Activated T-cell treated with anti-CD3 and anti-CD28 coated beads for 48 hours (primary cell): ENCODE measurements at places on chromosomes 11 and 22.

DNA sequence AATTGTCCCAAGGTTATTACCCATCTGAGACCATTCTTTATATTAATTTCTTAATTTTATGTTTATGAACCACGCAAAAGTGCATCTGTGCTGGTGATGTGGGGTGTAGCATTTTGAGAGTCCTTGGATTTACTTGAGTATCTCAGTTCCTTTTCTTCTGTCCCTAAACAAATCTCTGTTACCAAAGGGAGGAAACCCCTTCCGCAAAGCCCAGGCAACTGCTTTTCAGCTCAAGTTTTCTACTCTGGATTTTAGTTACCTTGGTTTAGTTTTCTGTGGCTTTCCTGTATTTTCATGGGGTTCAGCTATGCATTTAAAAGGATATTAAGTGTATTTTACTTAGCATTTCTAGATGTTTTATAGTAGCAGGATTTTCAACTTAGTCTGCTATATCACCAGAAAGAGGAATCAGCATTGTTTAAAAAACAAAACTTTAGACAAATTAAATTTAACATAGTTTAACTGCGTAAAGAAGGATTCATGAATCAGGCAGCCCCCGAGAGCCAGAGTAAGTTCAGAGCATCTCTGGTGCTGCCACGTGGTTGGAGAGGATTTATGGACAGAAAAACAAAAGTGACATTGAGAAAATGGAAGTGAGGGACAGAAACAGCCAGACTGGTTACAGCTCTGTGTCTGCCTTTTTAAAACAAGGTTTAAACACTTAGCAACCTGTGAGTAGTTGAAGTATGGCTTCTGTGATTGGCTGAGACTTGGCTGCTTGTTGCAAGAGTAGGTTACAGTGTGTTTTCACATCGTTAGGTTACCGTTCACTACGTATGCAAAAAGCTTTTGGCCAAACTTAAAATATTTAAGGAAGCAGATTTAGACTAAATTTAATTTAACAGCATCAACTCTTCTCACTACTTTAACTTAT lies 9.6 kb downstream of the ADM start:
- DNase-seq, result no peak

GRCh38 chr11:64334764-64335735 lies 5.0 kb upstream of the CCDC88B start:
- DNase-seq, result peak; percentile 62

DNA sequence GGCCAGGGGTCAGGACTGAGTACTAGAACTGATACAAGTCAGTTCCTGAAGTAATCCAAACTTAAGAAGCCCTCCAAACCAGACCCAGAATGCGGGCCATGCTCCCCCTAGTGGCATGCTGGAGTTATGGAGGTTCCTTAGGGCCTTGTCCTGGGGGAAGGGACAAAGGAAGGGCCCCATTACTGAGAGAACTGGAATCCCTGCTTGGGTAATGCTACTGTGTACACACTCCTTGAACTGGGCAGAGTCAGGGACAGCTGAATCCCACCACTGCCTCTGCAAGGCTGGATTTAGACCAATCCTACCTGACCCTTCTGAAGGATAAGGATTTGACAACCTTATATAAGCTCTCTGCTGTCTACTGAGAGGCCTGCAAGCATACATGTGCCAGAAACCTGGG lies 97.3 kb upstream of the AKIP1 start:
- peak; percentile 53 for DNase-seq

DNA sequence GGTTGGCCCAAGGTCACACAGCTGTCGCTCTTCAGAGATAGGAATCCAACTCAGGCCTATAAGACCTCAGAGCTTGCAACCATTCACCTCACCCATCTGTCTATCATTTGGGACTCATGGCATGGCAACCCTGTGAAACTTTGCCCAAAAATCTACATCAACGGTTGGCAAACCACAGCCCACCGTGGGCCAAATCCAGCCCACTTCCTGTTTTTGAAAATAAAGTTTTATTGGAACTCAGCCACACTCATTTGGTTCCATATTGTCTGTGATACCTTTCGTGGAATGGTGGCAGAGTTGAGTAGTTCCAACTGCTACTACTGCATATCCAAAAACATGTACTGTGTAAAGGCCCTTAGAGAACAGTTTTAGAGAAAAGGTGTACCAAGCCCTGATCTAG lies 307.8 kb downstream of the MN1 start:
- no peak for DNase-seq

GRCh38 chr11:69852056-69852455 lies 32.8 kb upstream of the FGF3 start:
- DNase-seq, result no peak

GRCh38 chr11:131354251-131354701 lies 16.1 kb upstream of the NTM start:
- no peak for DNase-seq

- no peak for DNase-seq
Measured at GRCh38 chr11:33638608-33639007, 62.0 kb downstream of the C11orf91 start.

- no peak for DNase-seq
Measured at GRCh38 chr11:86174101-86175046, 70.2 kb upstream of the EED start.

- no peak for DNase-seq
Measured at GRCh38 chr22:22400964-22401363, 107.6 kb downstream of the ZNF280B start.

DNA sequence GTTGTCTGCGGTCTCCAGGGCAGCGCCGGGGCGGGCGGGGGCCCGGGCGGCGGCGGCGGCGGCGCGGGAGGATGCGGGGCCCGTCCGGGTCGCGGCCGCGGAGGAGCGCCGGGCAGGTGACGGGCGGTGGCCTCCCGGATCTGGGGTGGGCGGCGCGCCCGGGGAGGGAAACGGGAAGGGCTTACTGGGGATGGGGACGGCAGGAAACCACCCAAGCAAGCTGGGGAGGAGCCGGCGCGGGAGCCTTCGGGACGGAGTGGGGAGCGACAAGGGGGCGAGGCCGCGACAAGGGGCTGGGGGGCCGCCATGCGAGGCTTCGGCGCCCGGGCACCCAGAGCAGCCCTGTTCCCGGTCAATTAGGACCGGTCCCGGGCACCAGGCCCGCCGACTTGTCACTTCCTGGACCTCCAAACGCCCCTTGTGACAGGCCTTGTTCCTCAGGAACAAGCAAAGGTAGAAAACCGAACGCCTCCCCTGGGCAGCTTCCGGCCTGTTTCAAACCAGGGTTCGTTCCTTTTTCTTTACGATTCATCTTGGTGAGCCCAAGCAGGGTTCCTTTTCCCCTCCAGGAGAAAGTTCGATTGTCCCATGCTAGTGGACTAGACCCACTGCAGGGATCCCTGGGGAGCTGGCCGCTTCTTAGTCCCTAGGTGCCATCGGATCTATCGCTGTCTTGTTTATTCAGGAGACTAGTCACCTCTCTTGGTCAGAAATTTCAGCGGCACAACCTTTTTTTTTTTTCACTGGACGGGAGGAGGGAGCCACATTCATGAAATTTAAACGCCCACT lies 492 bp downstream of the JHY start:
- peak; percentile 44 for DNase-seq

- DNase-seq, result no peak
Measured at GRCh38 chr11:61603667-61604066, 22.8 kb upstream of the SYT7 start.

DNA sequence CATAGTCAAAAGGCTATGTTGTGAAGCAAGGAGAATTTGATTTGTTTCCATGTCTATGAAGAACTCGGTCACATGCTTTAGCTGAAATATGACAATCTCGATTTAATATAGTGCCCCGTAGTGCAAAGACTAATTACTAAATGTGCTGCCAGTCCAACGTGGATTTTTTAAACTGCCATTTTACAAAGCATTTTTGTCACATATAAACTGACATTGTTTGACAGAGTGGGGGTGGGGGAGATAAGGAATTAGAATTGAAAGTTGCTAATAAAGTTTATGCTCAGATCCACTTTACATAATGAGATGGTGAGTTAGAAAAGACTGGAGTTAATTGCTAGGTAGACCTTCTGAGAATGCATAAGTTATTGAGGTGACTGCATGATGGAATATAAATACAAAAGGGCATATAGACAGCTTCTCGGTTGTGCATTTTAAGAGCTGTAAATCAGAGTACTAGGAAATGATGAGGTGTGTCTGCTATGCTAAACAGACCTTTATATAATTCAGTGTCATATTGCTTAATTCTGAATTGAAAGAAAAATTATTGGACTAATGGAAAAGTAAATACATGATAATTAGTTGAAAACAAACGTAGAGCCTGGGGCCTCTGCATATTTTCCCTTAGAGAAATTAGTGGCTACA lies 158.9 kb upstream of the MTNR1B start:
- no peak for DNase-seq

GRCh38 chr22:24875862-24876506 lies 70.0 kb downstream of the SGSM1 start:
- no peak for DNase-seq

DNA sequence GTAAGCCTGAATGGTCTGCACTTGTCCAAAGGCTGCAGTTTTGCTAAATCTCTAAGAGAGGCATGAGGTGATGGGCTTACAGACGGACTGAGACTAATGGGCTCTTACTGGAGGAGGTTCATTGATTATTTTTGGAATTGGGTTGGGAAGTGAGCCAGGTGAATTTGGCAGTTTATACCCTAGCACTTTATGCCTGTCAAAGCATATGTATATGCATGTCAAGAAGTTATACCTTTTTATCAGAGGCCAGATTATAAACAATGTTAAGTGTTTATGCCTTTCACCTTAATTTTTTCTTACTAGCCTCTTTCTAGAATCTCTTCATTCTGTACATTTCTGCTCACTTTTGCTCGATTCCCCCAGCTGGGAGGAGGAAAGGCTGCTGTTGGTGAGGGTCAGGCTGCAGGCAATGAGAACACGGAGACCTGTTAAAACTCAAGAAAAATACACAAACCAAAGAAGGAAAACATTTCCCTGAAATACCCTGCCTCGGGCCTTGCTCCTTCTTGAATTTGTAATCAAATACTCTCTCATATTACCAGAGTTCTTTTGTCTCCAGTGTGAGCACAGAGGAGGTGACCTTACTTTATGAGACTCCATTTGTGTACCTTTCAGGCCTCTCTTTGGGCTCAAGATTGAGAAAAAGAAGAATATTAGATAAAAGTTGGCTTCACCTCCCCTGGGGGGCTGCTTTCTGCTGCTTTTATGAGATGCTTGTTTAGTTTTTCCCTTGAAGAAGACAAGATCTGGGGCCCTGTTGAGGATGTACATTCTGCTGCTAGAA lies 19.6 kb downstream of the NAT10 start:
- no peak for DNase-seq

GRCh38 chr11:5204787-5205186 lies 4.3 kb upstream of the OR51V1 start:
- DNase-seq, result no peak

DNA sequence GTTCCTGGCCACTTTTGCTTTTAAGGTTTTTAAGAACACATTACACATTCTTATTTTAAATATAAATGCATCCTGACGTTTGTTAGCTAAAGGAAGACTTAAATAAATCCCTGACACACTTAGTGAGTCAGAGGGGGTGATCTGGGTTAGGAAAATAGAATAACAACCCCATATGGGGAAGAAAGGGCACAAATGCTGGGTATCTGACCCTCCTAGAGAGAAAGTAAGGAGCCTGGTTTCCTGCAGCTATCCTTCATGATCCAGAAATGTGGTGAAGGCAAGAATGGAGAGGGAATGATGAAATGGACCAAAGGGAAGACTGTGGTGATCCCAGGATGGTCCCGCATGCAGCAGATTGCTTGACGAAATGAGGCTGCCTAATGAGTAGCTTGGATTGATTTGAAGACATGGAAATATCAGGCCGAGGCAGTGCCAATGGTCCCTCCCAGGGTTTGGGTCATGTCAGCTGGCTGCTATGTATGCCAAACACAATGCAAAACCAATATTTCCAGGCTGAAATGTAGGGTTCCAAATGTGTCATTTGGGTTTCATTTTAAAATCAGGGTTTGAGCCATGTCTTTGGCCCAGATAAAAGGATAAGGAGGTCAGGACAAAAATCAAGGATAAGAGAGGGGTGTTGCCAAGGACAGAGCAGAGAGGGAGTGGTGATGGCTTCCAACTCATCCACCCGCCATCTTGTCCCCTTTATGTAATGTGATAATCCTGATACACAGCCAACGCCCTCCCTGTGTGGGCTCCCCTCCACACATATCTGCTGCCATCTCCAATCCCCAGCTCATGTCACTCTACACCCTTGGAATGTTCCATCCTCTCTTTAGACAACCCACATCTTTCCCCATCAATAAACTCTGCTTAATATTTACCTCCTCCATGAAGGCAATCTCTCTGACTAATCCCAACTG lies 135.1 kb upstream of the PITPNB start:
- no peak for DNase-seq

GRCh38 chr11:118007040-118007439 lies 20.8 kb downstream of the IL10RA start:
- no peak for DNase-seq

GRCh38 chr22:17343766-17344165 lies 25.5 kb upstream of the CECR2 start:
- no peak for DNase-seq

DNA sequence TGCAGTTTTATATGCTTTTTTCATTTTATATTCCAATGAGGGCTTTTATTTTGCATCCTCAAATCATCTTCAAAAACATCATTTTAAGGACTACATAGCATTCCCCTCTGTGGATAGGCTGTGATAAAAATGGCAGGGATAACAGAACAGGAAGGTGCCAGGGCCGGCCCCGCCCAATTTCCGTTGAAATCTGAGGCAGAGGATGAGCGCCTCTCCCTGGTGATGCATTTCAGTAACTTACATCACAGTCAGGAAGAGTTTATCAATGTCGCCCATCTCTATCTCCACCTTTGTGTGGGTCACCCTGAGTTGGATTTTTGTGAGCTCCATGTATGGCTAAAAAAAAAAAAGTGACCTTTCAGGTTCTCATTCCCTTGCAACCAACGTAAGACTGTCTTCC lies 201.6 kb downstream of the DSCAML1 start:
- DNase-seq, result no peak

DNA sequence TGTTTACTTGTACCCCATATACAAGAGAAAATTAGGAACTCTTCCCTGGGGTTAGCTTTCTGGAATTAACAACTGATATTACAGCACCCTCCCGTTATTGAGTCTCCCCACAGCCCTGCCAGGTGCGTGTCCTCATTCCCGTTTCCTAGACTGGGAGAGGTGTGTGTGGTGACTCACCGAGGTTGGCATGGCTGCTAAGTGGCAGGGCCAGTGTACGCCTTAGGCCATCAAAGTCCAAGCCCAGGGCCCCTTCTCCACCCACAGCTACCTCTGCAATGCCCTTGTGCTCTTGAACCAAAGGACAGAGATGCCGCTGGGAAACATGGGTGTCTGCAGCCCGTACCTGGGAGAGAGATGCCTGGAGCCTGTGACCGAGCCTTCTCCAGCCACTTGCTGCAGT lies 12.3 kb downstream of the IFT27 start:
- DNase-seq, result no peak

GRCh38 chr11:108643974-108644373 lies 20.9 kb upstream of the DDX10 start:
- no peak for DNase-seq

- no peak for DNase-seq
Measured at GRCh38 chr11:101180481-101180880, 50.9 kb upstream of the PGR start.

DNA sequence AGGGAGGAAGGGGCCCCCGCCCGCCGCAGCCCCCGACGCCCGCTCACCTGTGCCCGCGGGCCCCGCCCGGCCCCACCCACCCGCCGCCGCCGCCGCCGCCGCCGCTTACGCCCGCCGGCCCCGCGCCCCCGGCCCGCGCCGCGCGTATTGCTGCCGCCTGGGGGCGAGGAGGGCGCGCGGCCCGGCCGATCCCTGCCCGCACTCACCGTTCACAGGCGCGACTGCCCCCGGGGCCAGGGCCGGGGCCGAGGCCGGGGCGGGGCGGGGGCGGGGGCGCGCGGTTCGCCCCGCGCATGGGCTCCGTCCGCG lies 212 bp downstream of the HRAS start:
- no peak for DNase-seq

- DNase-seq, result no peak
Measured at GRCh38 chr11:77100166-77101042, 2.2 kb upstream of the OMP start.
